Kidney (tissue), 22 donors: ENCODE measurements at places on chromosomes 6 and 20.

DNA sequence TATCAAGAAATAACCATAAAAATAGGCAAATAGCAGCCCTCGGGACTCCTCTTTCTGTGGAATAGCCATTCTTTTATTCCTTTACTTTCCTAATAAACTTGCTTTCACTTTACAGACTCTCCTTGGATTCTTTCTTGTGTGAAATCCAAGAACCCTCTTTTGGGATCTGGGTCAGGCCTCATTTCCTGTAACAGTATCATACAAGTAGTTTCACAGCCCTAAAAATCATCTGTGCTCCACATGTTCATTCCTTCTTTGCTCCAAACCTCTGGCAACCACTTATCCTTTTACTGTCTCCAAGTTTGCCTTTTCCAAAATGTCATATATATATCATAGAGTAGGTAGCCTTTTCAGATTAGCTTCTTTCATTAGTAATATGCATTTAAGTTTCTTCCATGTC, 13.5 kb upstream of the NT5E start:
- H3K4me3 ChIP-seq, result no peak overlapping the region
- no peak for DNase-seq

- no peaks in the 10 kb centered on the region for H3K27me3 ChIP-seq
- DNase-seq, result no peak
- H3K4me3 ChIP-seq, result no peak overlapping the region
- H3K36me3 ChIP-seq, result no peaks in the 10 kb centered on the region
These were observed 383.3 kb upstream of the CITED2 start for GRCh38 chr6:139757784-139758183.

- no peak overlapping the region for H3K27ac ChIP-seq
- no peaks in the 10 kb centered on the region for H3K27me3 ChIP-seq
- DNase-seq, result no peak
- H3K4me1 ChIP-seq, result peaks cover 2% of the 10 kb centered on the region
These were observed 93.2 kb upstream of the AKIRIN2 start for GRCh38 chr6:87794922-87795885.

GRCh38 chr6:22808466-22808865, 239.1 kb downstream of the HDGFL1 start:
- no peak overlapping the region for H3K4me3 ChIP-seq
- no peak overlapping the region for H3K27ac ChIP-seq
- no peaks in the 10 kb centered on the region for H3K4me1 ChIP-seq

- H3K4me1 ChIP-seq, result no peaks in the 10 kb centered on the region
- H3K27me3 ChIP-seq, result no peaks in the 10 kb centered on the region
- no peak overlapping the region for H3K27ac ChIP-seq
- no peak for DNase-seq
- H3K36me3 ChIP-seq, result no peaks in the 10 kb centered on the region
These were observed 195.5 kb downstream of the EYA4 start for GRCh38 chr6:133436652-133437051.

DNA sequence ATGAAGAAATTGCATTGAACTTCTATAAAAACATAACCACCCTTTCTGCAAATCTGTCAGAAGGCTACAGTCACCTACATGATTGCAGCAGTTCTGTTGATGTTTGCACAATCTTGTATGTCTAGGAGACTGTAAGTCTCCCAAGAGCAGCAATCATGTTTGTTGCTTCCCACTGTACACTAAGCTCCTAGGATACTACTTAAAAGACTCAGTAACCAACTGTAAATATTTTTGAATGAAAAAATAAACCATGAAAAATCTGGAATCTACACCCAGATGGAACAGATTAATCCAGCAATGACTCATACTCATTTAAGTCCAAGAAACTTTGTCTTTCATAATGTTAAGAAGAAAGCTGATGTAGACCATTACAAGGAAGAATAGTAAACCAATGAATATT, 168.5 kb upstream of the ATXN1 start:
- H3K36me3 ChIP-seq, result no peaks in the 10 kb centered on the region
- no peaks in the 10 kb centered on the region for H3K4me1 ChIP-seq
- DNase-seq, result no peak

GRCh38 chr20:54078296-54078984, 8.0 kb upstream of the BCAS1 start:
- no peak overlapping the region for H3K27ac ChIP-seq
- DNase-seq, result no peak
- H3K36me3 ChIP-seq, result no peaks in the 10 kb centered on the region
- H3K27me3 ChIP-seq, result no peaks in the 10 kb centered on the region
- no peak overlapping the region for H3K4me3 ChIP-seq

GRCh38 chr6:17583811-17584210, 16.3 kb upstream of the FAM8A1 start:
- no peaks in the 10 kb centered on the region for H3K36me3 ChIP-seq
- no peak overlapping the region for H3K27ac ChIP-seq
- H3K4me3 ChIP-seq, result no peak overlapping the region
